ENCODE measurements at places on chromosomes 13 and 19. TPM values are rescaled to one million over a fixed set of nuclear protein-coding genes. Genes with fewer than 3 reads are reported as not detected.

The KLF1 gene
- not detected for total RNA-seq

The STAP2 gene
- not detected for total RNA-seq

The CGB3 gene
- 0.38 TPM for total RNA-seq

The IGFL1 gene
- total RNA-seq = 2.0 TPM

The MAP4K1 gene
- total RNA-seq = 0.85 TPM

The ZNF627 gene
- total RNA-seq = 2.0 TPM
